Activated CD8-positive, alpha-beta T cell treated with anti-CD3 and anti-CD28 coated beads for 36 hours (primary cell): ENCODE measurements at places on chromosomes 13 and 19. TPM values are rescaled to one million over a fixed set of nuclear protein-coding genes. Genes with fewer than 3 reads are reported as not detected.

Gene PTGER1
- 0.43 TPM for total RNA-seq

DNA sequence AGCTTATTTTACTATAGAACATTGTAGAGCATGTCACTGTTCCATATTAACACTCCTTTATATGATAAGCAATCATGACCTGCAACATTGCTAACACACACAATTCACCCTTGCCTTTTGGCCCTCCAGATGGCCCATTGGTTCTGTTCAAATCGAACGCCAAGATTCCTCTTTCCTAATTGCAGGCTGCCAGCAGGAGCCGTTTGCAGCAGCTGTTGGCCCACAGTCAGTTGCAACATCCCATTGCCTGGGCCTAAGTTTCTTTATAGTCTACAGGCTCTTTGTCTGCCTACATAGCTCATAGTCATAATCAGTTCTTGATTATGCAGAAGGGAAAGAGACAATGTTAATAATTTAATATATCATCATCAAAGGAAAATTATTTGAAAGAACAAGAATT lies 37.6 kb downstream of the KCTD12 start:
- H3K4me1 ChIP-seq, result no peaks in the 10 kb centered on the region
- no peaks in the 10 kb centered on the region for H3K27me3 ChIP-seq
- DNase-seq, result no peak
- no peak overlapping the region for H3K27ac ChIP-seq
- no peak overlapping the region for H3K4me3 ChIP-seq

GRCh38 chr19:54444737-54445136 lies 4.3 kb upstream of the LENG8 start:
- no peak overlapping the region for H3K4me3 ChIP-seq
- H3K27ac ChIP-seq, result no peak overlapping the region
- peaks cover 2% of the 10 kb centered on the region for H3K27me3 ChIP-seq
- peaks cover 14% of the 10 kb centered on the region for H3K4me1 ChIP-seq
- H3K36me3 ChIP-seq, result peaks cover 30% of the 10 kb centered on the region

Gene SMAD9
- 0.11 TPM for total RNA-seq

Gene SLC6A16
- total RNA-seq, result 1.1 TPM

GRCh38 chr13:97280478-97280877 lies 58.3 kb downstream of the MBNL2 start:
- peaks cover 22% of the 10 kb centered on the region for H3K36me3 ChIP-seq
- peaks cover 47% of the 10 kb centered on the region for H3K4me1 ChIP-seq
- DNase-seq, result no peak
- H3K4me3 ChIP-seq, result no peak overlapping the region
- H3K27me3 ChIP-seq, result no peaks in the 10 kb centered on the region

- no peaks in the 10 kb centered on the region for H3K4me1 ChIP-seq
- no peak for DNase-seq
- H3K27me3 ChIP-seq, result no peaks in the 10 kb centered on the region
- H3K36me3 ChIP-seq, result peaks cover 57% of the 10 kb centered on the region
Observed at GRCh38 chr13:29516880-29517279, 78.6 kb downstream of the SLC7A1 start.

GRCh38 chr19:49616532-49616931 lies 23.4 kb downstream of the RRAS start:
- no peak for DNase-seq
- peaks cover 22% of the 10 kb centered on the region for H3K4me1 ChIP-seq
- H3K36me3 ChIP-seq, result peaks cover 38% of the 10 kb centered on the region
- no peaks in the 10 kb centered on the region for H3K27me3 ChIP-seq

GRCh38 chr13:99501848-99502301 lies 603 bp downstream of the TM9SF2 start:
- H3K27me3 ChIP-seq, result no peaks in the 10 kb centered on the region
- peak overlapping the region; percentile 84 for H3K4me3 ChIP-seq
- peak overlapping the region; percentile 95 for H3K27ac ChIP-seq
- DNase-seq, result peak; percentile 45

DNA sequence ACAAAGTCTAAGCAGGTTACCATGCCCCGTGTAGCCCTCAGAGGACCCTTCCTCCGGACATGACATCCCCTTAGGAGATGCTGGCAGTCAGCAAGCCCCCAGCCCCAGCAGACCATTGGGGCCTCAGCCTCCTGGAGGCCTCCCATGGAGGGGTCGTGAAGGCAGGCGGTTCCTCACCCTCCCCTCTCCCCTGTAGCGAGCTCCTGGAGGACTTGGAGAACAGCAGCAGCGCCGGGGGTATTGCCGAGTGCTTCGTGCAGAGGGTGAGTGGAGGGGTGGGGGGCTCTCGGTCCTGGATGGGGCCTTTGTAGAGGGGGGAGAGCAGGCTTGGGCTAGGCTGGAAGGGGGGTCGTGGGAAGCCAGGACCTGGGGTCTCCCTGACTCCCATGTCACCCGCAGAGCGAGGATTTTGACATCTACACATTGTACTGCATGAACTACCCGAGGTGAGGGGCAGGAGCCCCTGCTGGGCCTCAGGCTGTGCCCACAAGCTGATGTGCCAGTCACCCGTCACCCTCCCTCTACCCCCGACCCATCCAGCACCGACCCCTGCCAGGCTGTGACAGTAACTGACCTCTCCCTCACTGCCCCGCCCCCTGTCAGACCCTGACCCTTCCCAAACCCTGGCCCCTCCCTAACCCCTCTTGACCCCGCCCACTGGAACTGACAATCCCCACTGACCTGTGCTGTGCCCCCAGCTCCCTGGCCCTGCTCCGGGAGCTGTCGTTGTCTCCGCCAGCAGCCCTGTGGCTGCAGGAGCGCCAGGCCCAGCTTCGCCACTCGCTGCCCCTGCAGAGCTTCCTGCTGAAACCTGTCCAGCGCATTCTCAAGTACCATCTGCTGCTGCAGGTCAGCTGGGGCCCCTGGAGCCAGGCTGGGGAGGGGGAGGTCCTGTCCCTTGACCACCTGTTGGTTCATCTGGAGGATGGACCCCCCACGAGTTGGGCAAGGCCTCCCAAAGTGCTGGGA lies 4.0 kb downstream of the PLEKHG2 start:
- H3K4me3 ChIP-seq, result no peak overlapping the region
- peaks cover 3% of the 10 kb centered on the region for H3K36me3 ChIP-seq
- peaks cover 15% of the 10 kb centered on the region for H3K4me1 ChIP-seq
- no peak for DNase-seq

GRCh38 chr19:41895745-41896580 lies 13.0 kb downstream of the ARHGEF1 start:
- H3K36me3 ChIP-seq, result peaks cover 54% of the 10 kb centered on the region
- H3K4me1 ChIP-seq, result peaks cover 69% of the 10 kb centered on the region
- H3K27ac ChIP-seq, result peak overlapping the region; percentile 84
- peak overlapping the region; percentile 3 for H3K4me3 ChIP-seq
